ENCODE measurements at places on chromosomes 6 and 20.
A peak's percentile ranks its signal among the peaks of the same experiment; 100 is the strongest.

DNA sequence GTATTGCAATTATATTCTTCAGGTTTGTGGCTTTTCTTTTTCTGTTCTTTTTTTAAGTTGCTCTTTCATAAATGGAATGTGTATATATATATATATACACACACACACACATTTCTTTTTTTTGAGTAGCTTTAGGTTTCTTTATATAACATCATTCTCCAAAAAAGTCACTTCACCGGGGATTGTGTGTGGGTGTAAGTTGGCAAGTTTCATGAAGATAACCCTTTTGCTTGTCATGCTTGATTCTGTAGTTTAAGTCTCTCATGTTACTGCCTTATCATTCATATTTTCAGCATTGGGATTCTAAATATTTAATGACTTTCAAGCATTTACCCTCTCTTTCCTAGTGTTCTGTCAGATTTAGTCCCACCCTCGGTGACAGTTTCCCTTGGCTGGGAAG, 181.0 kb downstream of the FARS2 start:
- no peak for DNase-seq

DNA sequence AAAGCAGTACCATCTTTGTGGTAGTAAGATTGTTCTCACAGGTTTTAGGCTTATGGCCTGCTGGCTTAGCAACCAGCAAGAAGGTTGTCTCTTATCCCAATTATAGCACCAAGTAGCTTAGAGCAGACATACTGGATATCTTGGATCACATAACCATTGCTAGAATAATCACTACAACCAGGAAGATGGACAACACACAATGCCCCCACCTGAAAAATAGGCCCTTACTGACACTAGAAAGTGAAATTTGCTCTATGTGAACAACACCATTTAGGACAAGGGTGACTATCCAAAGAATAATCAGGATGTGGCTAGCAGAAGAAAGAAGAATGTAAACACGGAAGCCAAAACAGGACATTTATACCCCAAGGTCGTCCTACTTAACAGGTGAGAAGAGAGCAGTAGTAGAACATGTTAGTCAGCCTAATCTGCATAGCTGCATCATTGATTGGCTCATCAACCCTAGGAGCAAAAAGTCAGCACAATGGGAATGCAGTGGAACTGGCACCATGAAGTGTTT, 172.7 kb upstream of the MARCKS start:
- DNase-seq: no peak

DNA sequence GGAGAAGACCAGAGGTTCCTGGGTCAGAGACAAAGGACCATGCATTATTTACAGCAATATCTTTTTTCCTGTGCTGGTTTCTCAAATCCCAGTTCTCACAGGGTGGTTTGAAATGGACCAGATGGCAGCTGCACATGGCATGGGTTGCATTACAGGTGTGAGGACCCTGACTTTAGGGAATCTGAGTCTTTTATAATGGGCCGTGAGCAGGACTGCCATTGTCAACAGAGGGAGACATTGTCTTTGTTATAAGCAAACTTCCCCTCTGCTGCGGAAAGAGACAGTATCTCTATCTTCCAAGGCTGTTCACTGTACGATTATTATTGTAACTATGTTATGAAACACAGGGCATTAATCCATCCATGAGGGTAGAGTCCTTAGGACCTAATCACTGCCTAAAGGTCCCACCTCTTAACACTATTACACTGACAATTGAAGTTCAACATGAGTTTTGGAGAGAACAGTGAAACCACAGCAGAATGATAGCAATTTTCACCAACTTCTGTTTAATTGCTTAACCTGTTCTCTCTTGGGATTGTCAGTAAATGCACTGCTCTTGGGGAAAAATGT, 156.1 kb upstream of the AGPAT4 start:
- peak; percentile 51 for DNase-seq

DNA sequence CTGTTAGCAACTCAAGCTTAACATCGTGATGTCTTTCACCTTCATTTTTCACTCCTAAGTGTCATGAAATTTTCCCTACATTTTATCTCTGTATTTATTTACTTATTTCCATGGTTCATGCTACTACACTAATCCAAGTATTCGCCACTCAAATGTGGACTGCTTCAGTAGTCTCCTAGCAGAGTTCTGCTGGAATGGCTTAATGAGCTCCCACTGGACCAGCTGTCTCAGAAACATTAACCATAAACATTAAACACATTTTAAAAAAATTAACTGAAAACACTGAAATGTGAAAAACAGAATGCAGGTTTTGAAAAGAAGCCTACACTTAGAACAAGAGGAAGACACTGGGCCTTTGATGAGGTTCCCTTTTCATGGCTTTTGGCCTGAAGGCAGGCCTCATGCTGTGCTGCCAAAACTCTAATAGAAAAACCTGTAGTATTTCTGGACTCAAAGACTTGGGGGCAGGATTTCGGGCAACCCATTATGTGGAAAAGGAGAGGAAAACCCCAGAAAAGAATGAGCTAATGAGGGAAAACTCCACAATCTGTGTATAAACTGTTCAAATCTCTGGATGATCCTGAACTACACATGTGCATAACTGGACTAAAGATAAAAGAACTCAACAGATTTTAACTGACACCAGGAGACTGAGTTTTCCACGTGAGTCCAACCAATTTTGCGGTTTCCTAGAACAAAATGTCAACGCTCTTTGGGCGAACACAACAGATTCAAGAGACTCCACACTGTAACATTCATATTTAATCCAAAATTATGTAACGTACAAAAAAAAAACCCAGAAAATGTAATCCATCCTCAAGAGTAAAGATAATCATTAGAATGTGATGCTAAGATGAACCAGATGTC, 33.0 kb downstream of the SAMD3 start:
- DNase-seq: no peak

- DNase-seq: no peak
These were observed 4.1 kb downstream of the DNAJC5 start for GRCh38 chr20:63898882-63899558.

GRCh38 chr20:46270977-46271744, 37.1 kb downstream of the CDH22 start:
- DNase-seq: no peak

- DNase-seq: no peak
These were observed 476.8 kb upstream of the AGPAT4 start for GRCh38 chr6:161750686-161751085.

DNA sequence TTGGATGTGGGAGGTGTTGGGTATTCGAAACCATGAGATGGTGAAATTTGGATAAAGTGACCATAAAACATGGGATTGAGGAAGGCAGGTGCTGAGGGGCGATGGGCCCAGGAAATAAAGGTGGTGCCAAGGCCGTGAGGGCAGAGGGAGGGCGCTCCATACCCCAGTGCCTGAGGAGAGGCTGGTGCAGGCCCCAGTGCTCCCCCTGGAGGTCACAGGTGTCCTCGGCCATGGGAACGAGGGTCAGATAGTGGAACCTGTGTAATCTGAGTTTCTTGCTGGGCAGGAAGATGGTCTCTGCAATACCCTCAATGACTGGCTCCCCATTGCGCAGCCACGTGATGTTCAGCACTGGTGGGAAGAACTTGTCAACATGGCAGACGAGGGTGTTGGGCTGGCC, 16.2 kb downstream of the HLA-DPB1 start:
- DNase-seq: peak; percentile 55

- peak; percentile 20 for DNase-seq
These were observed 24.1 kb upstream of the MAP3K7 start for GRCh38 chr6:90610751-90611542.

DNA sequence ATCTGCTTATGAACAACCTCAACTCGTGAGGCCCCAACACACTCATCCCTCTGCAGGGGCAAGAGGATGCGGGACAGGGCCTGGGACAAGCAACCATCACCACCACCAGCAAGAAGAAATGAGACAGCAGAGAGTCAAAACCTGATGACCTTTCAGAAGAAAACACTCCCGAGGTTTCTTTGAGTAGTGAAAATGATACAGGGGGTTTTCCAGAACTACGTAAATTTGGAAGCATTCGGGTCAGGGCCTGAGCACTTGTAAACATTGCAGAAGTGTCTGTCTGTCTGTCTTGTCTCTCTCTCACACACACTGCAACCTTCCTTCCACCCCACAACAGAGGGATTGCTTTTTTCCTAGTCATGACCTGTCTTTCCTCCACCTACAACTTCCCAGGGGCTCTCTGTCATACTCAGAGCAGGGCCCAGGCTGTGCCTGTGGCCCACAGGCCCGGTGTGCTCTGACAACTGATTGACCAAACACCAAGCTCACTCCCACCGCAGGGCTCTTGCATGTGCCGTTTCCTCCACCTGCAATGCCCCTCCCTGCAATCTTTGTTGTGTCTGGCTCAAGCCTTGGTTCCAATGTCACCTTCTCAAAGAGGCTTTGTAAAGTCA, 90.9 kb downstream of the BMP7 start:
- DNase-seq: no peak

DNA sequence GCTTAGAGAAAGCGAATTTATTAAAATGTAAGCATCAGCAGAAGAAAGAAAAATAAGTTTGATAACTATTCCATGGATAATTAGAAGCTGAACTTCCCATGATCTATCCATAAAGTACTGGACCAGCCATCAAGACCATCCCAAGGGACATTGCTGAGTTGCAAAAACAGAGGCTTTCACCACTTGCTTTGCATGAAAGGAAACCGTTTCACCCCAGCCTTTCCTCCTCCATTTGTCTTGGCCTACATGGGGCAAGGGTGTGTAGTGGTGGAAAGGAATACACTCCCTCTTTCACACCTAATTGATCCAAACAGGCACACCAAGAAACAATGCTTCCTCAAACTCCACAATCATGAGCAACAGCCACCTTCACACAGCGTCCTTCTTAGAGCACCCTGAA, 10.4 kb downstream of the HIVEP2 start:
- DNase-seq: no peak

- peak; percentile 56 for DNase-seq
These were observed 15.8 kb upstream of the LIN28B start for GRCh38 chr6:104940893-104941728.

- DNase-seq: no peak
These were observed 425.5 kb downstream of the TENT5A start for GRCh38 chr6:81326881-81327561.

DNA sequence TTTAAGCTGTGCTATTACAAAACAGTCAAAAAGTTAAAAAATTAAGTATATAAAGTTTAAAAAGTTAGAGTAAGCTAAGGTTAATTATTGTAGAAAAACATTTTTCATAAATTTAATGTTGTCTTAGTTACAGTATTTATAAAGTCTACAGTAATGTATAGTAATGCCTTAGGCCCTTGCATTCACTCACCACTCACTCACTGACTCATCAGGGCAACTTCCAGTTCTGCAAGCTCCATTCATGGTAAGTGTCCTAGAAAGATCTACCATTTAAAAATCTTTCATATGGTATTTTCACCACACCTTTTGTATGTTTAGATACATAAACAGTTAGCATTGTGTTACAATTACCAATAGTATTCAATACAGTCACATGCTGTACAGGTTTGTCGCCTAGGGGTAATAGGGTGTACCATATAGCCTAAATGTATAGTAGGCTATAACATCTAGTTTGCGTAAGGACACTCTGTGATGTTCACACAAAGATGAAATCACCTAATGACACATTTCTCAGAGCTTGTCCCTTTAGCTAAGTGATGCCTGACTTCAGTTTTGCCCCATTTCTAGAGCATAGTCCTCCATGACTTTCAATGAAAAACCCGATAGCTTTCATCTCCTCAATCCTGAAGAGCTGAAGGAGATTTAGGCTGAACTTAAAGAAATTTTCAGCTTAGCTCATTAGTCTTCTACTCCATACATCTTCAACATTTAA, 14.9 kb upstream of the HLA-DRA start:
- DNase-seq: no peak

DNA sequence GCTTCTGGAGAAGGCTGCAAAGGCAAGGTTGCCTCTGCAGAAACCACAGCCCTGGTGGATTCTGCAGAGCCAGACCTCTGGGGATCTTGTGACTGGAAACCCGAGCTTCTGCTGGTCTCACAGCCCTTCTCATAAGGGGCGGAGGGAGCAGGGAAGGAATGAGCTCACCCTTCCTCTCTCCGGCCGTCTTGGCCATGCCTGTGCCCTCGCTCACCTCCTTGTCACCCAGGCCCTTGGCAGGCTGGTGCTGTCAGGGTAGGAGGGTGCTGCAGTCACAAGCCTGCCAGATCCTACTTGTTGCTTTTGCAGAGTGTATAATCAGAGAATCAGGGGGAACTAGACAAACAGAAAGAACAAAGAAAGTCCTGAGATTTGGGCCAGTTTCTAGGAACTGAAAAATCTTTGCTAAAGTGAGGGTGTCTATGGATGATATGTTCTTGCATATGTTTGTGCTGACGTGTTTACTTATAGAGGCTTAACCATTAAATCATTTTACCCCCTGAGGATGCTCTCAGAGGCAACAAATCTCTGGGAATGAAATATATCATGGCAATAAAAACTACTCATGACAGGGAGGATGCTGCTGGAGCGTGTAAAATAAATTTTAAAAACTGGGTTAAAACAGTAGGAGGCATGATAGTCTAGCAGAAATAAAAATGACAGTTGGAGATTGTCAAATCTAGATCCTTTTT, 244.9 kb upstream of the SOX4 start:
- DNase-seq: peak; percentile 63

DNA sequence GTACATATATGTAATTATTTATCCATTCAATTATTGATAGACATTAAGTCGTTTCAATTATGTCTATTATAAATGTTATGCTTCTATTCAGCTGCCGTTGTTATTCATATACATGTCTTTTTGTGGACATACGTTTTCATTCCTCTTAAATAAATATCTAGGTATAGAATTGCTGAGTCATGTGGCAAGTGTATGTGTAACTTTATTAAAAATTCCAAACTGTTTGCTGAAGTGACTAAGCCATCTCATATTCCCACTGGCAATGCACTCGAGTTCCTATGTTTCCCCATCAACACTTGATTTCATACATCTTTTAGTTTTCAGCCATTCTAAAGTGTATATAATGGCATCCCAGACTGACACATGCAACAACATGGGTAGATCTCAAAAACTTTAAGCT, 739.7 kb upstream of the POU3F2 start:
- no peak for DNase-seq

DNA sequence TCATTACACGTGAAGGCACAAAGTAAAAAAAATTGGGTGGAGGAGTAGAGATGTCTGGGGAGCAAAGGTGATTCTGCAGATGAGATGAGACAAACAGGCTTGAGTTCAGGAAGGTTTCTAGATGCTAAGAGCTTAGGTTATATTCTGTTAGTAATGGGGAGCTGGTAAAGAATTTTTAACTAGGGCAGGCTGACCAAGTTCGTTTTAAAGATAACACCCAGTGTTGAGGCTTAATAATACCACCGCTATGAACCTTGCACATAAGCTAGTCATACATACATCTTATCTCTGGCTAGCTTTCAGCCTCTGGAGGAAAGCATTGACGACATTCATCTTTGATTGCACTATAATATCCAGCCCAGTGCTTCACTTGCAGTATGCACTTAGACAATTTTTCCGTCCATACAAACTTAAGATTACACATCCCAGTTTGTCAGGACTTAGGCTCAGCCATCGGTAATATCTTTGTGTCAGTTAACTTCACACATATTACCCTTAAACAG, 12.1 kb downstream of the NHSL1 start:
- no peak for DNase-seq

GRCh38 chr6:118808793-118809638, 84.9 kb upstream of the ASF1A start:
- DNase-seq: no peak
